Activated T-cell treated with anti-CD3 and anti-CD28 coated beads for 1 hour (primary cell): ENCODE measurements at places on chromosomes 11 and 22.

DNA sequence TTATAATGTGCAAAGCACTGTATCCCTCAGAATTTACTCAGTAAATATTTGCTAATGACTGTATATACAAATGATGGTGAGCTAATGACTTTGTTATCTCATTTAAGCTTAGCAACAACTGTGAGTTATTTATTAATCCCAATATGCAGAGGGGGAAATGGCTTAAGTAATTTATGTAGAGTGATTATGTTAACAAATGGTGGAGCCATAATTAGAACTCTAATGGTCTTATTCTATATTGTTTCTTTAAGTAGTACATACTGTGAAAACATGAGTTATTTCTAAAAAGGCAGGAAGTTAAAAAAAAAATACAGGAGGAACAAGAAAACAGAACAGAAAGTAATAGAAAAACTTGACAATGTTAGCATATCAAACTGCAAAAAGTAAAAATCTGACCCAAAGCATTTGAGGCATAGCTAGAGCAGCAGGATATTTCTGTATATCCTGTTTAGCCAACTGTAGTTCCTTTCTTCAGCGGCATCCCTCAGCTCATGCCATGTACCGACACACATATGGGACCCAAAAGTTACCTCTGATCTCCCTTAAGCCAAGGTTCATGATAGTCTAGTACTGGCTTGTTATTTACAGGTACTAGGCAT, 94.2 kb downstream of the FCHSD2 start:
- no peak for DNase-seq

GRCh38 chr11:69823641-69824265, 4.5 kb upstream of the FGF3 start:
- DNase-seq = no peak

GRCh38 chr22:20905415-20906386, 11.5 kb upstream of the CRKL start:
- DNase-seq = no peak

- DNase-seq = no peak
These were observed at the start of gene ARRB1 for GRCh38 chr11:75351541-75351790. TSS of gene ARRB1 (minus strand) at chr11:75351661. CDS start at chr11:75351607, 54 bp downstream.

DNA sequence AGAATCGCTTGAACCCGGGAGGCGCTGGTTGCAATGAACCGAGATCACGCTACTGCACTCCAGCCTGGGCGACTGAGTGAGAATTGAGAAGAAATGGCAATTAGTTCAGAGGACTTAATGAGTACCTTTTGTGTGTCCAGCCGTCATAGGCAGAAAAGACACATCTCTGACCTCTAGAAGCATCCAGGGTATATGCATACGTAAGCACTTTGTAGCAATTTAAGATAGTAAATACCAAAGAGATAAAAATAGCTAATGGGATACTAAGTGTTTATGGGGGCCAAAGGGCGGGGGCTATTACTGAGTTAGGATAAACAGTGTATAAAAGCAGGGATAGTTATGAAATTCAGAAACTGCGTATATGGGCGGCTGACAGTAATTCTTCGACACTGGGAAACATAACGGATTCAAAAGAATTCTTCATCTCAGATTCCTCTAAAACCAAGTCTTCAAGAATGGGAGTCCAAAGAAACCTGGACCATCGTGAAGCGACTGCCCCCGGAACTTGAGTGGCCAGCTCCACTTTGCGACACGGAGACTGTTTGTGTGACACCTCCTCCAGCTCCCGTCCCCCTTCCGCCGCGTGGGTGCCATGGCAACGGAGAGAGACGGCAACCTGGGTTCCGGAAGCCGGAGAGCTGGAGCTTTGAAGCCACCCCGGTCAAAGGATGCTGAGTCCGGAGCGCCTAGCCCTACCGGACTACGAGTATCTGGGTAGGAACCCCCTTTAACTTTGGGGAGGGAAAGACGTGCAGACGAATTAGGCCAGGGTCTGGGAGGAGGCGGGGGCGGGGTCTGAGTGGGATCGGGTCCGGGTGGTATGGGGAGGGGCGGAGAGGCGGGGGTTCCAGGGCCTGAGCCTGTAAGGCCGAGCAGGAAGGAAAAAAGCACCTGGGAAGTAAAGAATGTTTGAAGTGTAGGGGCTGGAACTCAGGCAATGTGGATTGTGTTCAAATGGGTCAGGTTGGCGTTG, at the start of gene CSTPP1:
Gene CSTPP1, plus strand, starts transcription at position 624 of the 973 bp plus-strand sequence. Its CDS starts 45 bp downstream, at position 669.
- DNase-seq = peak; percentile 94

- no peak for DNase-seq
These were observed 14.3 kb downstream of the TRIM22 start for GRCh38 chr11:5703741-5704536.

DNA sequence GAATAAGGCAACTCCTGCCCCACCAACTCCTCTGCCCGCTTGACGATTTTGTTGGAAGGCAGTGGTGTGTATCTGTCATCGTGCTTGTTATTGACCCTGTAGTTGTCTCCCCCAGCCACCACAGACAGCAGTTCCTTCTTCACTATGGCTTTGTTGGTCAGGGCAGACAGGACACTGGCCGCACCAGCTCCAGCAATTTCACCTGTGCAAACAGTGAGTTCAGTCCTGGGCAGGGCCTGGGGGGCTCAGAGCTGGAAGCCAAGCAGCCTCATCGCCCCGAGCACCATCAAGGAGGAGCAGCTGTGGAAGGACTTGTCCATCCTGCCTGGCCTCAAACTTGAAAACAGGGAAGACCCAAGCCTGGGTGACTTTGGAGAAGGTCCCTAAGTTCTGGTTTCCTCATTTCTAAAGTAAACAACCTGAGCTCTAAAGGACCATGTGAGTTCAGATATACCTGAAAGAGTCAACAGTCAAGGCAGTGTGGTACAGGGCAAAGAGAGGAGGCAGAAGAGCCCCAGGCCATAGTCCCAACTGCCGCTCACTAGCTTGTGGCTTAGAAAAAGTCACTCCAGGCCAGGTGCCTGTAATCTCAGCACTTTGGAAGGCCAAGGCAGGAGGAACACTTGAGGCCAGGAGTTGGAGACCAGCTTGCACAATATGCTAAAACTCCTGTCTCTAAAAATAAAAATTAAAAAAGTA, 4.6 kb downstream of the PLAAT2 start:
- DNase-seq = no peak

DNA sequence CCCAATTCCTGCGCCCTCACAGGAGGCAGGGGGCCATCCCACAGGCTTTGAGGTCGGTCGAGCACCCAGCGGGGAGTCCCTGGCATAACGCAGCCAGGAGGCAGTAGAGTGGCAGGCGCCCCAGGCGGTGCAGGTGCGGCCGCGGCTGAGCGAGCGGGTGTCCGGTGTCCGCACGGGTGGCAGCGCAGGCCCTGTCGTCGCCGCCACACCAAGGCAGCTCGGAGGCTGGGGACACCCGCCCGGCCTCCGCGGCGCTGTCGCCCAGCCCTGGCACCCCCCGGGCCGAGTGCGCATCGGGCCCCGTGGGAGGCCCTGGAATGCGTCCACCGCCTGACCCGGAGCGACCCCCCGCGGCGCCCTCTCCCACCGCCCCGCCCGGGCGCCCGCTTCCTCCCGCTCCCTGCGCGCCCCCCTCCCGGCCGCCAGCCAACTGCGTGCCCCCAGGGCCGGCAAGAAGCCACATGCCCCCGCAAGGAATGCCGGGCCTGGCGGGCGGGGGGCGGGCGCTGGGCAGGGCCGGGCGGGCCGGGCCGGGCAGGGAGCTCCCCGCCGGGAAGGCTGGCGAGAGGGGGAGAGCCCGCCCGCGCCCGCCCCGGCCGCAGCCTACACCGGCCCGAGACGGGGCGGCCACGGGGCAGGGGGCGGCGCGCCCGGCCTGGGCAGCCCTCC, 33.9 kb downstream of the PRDM11 start:
- no peak for DNase-seq

- DNase-seq = no peak
These were observed 232.2 kb downstream of the GUCY1A2 start for GRCh38 chr11:106785913-106786650.

DNA sequence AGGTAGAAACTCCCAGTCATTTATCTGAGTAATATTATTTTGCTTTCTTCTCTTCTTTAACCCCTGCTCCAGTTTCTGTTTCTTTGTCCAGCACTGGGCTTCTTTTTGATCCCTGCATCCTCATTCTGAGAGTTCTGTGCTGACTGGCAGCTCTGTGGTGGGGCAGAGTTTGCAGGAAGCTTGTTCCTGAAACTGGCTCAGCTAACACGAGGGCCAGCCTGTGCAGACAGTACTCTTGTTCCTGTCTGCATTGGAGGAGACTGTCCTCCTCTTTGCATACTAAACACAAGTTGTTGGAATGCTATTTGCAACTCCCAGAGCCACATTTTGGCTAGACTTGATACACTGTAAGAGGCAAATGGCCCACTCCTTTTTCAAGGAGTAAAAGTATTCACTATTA, 93.1 kb upstream of the HORMAD2 start:
- no peak for DNase-seq

DNA sequence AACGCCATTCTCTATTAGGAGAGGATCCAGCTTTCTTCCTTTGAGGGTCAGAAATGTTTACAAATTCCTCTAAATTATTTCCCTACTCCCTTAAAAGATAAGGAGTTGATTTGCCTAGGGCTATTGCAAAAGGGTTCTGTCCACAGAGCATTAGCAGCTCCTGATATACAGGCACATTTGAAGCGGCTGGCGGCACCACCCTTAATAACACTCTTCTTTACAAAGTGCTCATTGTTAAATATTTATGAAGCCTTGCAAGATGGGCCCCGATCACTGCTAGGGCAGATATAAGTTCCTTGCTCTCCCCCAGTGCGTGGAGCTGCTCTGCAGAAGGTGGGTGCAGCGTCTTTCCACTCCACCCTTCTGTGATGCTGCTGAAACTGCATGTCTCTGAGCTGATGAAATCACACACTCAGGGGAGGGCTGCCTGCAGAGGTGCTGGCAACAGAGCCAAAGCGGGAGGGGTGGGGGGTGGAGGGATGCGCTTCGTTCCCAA, 116.7 kb upstream of the NTM start:
- DNase-seq = no peak

DNA sequence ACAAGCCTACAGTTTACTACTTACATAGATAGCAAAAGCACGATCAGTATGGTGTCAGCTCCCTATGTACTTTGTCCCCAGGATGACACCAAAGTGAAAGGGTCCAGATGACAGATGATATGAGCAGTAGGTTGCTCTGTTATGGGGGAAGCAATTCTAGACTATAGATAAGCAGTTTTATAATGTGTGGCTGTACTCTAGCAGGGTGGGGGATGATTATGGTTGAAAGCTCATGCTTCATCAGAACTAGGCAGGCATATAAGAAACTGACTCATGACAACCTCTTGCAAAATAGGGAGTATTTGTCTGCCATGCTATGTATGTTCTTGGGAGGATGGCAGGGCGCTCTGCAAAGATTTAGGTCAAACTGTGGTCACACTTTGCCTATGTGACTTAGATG, 158.2 kb upstream of the ZBED5 start:
- DNase-seq = no peak

DNA sequence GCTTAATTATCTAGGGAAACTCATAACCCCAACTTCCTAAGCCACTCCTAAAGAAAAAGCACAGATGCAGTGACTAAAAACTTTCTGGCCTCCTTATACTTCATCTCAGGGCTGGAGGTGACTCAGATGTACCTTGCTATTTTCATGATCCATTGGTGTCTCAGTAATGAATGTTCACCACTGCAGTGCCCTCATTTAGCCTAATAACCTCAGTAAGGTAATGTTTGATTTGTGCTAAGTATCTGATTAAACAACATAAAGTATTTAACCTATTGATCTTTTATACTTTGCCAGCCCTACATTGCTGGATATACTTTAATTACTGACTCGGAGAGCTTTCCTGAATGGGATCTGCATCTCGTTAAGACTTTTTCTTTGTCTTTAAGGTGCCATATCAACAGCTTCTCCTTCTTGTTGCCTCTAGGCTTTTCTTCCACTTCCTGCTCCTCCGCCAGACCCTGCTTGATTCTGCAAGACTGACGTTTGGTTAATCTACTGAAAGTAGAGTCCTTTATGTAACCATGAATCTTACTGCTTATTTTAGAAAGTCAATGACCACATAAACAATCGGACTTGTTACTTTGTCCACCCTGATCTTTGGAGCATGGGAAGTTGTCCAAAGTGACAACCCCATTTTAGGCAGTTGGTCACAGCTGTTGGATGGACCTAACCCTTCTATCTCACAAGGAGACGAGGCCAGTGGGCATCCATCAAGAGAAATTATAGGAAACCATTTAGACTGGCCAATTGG, 303.0 kb downstream of the ST3GAL4 start:
- no peak for DNase-seq

DNA sequence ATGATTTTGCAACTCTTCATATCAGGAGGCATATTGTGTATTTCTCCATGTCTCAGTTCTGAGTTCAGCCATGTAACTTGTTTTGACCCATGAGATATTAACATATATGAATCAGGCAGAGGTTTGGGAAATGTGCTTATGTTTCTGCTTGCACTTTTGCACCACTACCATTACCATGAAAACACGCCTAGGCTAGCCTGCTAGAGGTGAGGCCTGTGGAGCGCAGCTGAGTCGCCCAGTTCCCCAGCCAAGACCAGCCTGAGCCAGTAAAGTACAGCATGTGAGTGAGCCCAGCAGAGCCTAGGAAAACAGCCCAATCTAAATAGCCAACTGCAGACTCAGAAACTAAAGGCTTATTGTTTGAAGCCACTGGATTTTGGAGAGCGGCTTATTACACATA, 18.4 kb upstream of the MYOD1 start:
- no peak for DNase-seq

GRCh38 chr22:44097263-44098020, 73.3 kb downstream of the PARVB start:
- no peak for DNase-seq

DNA sequence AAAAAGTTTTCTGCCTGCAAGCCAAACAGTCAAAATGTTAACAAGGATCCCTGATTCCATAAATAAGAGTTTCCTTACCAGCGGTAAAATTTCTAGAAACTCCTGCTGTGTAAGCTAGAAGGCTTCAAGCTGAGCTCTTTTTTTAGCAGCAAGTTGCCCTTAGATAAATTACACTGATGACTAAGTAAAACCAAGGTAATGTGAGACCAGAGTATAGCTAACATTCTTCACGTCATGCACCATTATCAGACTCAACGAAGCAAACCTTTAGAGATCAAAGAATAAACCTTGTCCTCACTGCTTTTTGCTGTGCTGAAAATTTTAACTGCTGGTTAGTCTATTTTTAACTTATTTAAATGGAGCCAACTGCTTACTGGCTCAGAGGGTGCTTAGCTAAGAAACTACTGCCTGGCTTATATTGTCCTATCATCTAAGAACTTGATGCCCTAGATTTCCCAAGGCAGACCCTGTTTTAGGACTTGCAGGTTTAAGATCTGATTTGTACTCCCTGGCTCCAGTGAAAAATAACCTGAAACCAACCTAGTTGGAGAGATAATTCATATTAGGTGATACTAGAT, 900.7 kb downstream of the JRKL start:
- no peak for DNase-seq

- no peak for DNase-seq
These were observed 5.7 kb downstream of the AMPD3 start for GRCh38 chr11:10460611-10461275.

DNA sequence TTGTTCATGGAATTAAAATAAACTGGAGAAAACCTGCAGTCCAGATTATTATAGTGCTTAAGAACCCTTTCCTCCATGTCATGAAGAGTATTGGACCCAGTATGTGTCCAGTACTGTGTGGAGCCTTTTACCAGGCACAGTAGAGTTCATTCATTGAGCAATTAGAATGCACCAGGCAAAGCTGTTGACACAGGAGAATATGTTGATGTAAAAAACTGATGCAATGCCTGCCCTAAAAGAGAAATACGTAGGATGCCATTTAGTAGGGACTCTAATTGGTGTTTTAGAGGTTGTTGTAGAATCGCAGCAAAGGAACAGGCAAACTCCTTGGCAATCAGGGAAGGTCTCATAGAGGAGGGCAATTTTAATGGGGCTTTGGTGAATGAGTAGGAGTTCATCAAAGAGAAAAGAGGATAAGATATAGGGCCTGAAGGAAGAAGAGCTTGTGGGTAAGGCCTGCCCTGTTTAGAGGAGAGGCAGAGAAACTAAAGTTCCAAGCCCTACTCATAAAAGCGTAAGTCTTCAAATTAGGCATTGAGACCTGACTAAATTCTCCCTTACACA, 126.4 kb downstream of the SEZ6L start:
- no peak for DNase-seq
